SW480 (cell line): ENCODE measurements at places on chromosomes 7 and 10.

DNA sequence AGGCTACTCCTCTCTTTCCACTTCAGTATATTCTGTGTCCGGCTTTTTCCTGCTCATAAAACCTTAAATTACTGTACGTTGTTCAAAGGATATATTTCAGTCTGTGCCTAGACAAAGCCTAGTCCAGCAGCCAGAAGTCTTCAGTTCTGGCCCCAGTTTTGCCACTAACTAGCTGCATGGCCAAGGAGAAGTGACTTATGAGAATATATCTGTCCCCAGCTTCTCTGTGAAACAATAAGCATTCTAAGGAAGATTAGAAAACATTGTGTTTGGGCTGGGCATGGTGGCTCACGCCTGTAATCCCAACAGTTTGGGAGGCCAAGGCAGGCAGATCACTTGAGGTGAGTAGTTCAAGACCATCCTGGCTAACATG, 105.0 kb upstream of the HDAC9 start:
- DNase-seq = no peak

DNA sequence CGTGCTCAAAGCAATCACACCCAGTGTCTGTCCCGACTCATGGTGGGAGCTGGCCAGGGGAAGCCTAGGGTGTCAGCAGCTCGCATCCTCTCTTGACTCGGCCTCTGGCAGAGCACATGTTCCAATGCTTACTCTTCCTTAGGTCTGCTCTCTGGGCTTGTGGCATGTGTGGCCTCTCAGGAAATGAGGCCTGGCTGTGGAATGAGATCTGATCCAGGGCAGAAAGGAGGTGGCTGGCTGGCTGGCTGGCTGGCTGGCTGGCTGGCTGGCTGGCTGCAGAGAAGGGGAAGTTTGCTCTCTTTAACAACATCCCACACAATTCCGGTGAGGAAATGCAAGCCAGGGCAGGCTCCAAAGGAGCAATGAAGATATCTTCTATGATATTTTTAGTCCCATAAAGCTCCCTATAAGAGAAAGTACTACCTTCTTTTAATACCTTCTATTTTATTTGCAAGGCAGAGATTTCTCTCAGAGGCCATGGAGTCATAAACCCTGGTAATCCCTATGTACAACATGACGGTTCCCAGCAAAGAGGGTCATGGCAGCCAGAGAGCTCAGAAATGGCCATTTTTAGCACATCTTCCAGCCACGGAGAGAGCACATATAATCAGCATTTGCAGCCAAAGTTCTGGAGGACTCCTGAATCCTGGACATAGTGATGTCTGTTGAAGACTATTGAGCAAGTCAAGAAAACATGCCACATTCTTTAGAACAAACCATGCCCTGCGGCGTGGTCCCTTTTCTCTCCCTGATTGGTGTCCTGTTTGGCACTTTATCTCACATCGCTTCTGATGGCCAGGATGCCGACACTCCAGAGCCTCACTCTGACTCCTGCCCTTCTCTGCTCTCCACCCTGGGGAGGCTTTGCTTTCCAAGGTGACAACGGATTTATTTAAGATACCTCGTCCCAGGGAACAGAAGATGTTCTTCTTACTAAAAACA, 153.7 kb downstream of the FANK1 start:
- no peak for DNase-seq

- DNase-seq = no peak
These were observed 108.0 kb downstream of the RNLS start for GRCh38 chr10:88474884-88475844.

DNA sequence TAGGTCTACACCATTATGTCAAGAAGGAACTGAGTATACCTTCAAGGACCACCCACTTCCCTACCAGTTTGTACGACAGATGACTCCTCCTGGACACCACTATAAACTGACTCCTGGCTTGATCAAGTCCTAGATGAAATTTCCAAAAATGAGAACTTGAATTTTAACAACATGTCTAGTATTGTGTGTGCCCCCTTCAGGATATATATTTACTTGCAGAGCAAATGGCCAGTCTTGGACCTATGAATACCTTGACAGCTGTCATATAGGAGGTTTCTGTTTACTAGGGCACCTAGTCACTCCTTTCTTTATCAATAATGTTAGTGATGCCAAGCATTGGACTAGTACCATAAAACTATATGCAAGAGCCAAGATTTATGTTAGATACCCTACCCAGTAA, 94.1 kb upstream of the TMEM26 start:
- no peak for DNase-seq

GRCh38 chr10:780536-781524, 91.4 kb upstream of the DIP2C start:
- no peak for DNase-seq

DNA sequence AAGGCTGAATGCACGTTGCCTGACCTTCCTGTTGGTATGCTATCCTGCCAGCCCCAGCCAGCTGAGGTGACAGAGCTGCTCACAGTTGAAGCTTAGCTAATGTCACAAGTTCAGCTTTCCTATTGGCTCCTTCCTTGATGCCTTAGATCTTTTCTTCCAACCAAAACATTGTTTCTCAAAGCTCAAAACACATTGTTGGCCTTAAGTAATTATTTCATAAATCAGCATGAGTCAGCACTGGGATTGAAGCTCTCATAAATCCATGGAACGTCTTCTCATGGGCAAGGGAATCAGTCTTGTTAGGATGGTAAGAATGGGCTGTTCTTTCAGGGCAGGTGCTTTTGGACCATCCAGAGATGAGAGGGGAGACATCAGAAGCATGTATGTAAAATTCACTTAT, 128.1 kb upstream of the SAMD8 start:
- DNase-seq = no peak

GRCh38 chr10:131920151-131920550, 19.3 kb downstream of the PPP2R2D start:
- no peak for DNase-seq

DNA sequence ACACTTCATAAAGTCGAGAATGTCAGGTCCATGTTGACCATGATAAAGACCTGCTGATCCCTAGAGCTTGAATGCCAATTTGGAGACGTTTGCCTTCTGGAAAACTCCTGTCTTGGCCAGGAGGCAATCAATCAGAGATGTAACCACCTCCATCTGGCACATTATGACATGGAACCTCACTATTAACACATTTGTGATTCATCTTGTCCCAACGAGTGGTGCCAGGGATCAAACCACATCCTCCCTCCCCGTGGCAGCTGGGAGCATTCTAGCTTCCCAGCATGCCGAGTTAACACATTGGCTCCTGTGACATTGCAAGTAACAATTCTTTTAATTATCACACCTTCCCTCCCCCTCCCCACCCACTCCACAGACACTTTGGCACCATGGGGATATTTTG, 84.0 kb upstream of the PPP1R17 start:
- peak; percentile 19 for DNase-seq

DNA sequence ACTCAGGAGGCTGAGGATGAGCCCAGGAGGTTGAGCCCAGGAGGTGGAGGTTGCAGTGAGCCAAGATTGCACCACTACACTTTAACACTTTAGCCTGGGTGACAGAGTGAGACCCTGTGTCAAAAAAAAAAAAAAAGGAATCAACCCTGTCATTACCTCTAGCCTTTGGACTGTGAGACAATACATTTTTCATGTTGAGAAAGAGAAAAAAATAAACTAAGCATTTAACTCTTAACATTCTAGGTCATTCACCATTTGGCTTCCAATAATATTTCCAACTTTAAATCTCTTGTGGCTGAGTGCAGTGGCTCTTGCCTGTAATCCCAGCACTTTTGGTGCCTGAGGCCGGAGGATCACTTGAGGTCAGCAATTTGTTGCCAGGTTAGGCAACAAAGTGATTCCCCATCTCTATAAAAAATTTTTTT, 41.9 kb upstream of the TPST1 start:
- DNase-seq = no peak

DNA sequence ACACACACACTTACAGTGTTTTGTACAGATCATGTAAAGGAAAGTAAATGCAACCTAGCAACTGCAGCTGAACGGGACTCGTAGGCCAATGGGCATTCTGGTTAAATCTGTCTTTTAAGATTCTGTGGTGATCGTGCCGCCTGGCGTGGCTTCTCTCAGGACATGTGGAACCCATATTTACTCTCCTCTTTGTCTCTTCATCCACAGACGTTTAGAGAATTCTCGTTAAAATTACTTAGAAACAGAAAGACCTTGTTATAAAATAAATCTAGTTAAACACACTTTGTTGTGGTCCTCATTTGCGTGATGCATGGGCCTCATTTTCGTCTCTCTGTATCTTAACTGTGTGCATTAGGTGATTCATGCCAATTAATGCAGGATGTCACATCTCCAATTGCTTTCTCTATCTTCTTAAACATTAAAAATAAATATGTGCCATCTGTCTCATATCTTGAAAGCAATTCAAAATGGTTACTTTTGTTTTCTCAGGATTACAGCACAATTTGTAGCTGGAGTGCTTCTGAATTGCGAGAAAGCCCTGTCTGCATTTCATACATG, 11.5 kb downstream of the KLF6 start:
- no peak for DNase-seq

DNA sequence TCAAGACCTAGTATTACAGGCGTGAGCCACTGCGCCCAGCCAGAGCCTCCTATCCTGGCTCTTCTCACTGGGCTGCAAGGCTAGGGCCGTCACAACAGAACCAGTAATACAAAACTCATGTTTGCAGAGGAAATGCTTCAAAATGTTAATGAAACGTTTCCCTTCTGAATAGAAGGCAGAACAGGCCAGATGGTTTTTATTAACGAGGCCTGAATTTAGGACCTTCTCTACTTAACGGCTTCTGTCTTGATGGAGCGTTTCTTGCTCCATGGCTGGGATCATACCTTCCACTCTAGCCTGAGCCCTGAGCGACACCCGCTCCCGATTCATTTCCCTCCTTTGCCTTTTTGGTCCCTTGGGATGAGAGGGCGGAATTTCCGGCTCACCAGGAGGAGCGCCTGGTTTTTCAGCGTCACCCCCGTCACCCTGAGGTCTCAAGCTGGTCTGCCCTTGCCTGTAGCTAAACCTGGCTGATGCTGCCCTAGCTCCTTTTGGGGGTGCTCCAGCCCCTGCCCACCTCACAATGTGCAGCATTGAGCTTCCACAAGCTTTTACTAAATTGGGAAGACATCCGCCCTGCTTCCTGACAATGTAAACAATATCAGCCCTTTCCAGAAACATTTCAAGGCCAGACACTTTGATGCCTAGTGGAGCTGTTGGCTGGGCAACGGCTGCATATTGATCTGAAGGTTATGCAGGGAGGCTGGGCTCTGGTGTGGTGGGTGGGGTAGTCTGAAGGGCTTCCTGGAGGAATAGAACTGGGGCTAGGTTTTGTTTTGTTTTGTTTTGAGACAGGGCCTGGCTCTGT, 5.2 kb downstream of the CLIP2 start:
- no peak for DNase-seq

DNA sequence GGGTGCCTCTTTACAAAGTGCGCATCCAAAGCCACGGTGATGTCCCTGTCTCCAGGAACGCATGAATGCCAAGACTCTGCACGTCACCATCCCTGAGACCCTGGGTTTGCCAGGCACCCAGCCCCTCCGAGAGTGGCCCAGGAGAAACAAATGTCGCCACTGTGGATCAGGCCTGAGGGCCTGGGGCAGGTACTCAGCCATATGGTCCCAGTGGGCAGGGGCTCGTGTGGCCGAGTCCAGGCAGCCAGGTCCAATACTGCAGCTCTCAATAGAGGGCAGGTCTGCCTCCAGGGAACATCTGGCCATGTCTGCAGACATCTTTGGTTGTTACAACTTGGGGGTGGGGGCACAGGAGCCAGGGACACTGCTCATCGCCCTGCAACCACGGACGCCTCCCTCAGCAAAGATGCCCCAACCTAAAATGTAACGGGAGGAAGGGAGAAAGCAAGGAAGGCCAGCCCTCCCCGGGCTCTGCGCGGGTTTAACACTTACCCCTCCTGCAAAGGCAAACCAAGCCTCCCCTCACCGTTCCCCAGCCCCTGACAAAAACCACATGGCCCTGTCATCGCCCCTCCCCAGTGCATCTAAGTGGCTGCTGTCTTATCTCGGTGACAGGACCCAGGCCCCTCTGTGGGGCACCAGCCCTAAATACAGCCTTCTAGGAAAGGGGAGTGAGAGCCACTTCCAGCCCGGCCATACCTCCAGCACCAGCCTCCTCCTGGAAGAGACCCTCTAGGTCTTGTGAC, 10.3 kb upstream of the PAPOLB start:
- DNase-seq = no peak

DNA sequence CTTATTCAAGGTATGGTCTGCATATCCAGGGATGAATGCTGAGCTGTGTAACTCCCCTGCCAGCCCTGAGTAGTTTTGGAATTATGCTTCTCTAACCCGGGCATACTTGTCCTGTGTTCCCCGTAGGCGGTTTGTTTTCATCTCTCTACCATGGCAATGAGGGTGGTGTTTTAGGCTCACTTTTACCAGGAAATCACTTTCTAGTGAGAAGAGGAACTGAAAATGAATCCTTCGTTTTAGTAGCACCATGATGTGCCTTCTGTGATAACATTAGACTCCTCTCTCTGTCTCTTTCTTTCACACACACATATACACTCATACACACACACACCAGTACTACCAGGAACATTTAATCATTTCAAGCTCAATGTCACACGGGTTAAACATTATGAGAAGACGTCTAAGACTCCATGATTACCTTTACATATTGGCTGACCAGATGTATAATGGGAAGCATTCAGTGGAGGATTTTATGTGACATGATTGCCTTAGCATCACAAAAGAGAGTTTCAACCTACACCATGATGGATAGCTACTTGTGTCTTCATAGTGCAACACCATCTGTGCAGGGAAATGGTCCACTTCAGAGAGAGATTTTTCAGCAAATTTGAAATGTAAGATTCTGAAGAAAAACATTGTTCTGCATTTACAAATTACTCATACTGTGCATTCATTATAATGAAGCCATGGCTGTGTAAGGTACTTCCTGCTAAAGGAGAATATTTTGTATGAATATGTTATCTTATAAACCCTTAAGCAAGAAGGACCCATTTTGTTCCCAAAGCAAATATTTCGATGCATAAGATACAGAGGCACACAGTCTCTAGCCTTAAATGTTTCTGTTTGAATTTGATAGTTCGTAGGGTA, 31.0 kb upstream of the PFKP start:
- no peak for DNase-seq

GRCh38 chr10:86372119-86372783, 5.7 kb upstream of the GRID1 start:
- no peak for DNase-seq

DNA sequence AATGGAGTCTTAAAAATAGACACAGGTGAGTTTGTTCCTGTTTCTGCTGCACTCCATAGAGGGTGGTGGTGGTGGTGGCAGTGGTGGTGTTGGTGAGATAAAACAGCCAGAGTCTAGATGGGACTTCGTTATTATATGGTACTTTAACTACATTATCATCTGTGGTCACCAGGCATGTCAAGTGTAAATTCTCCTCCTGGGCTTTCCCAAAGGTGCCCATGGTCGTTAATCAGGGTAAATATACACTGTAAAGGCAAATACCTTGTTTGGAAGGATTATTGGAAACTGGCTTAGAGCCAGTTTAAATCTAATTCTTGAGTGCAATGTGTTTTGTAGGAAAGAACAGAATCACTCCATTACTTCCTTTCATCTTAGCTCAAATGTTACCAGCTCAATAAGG, 21.5 kb upstream of the COMMD3 start:
- no peak for DNase-seq
